ENCODE measurements at places on chromosomes 6 and 20.

- DNase-seq: no peak
Observed at GRCh38 chr6:142932889-142933288, 12.1 kb downstream of the HIVEP2 start.

DNA sequence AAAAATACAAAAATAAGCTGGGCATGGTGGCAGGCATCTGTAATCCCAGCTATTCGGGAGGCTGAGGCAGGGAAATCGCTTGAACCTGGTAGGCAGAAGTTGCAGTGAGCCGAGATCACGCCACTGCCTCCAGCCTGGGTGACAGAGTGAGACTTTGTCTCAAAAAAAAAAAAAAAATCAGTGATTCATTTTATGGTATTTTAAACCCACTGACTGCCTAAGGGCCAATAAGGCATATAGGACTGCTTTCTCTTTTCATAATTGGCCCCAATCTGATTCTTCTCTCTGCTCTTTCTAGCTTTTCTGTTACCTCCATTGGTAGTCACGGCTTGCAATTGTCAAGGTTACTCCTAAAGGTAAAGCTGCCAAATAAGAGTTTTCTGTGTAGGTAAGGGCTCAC lies 60.2 kb upstream of the ADGRF1 start:
- DNase-seq: no peak

DNA sequence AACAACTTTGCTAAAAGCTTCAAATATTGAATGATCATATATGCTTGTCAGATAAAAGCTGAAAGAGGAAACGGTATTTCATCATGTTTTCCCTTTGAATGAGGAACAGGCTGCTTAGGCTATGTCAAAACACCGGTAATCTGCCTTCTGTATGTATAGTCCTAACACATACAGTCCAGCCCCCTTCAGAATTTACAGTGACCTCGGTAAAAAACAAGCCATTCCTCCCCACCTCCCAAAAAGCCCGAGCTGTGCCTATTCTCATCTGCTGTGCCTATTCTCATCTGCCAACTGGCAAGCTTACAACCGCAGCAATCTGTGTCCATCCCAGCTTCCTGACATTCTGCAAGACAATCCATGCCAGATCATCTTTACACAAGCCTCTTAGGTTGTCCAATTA lies 26.8 kb upstream of the UBE2J1 start:
- no peak for DNase-seq

GRCh38 chr6:82588859-82589412 lies 225.3 kb downstream of the TPBG start:
- DNase-seq: no peak

- no peak for DNase-seq
Observed at GRCh38 chr6:41515995-41516394, 30.2 kb upstream of the FOXP4 start.

DNA sequence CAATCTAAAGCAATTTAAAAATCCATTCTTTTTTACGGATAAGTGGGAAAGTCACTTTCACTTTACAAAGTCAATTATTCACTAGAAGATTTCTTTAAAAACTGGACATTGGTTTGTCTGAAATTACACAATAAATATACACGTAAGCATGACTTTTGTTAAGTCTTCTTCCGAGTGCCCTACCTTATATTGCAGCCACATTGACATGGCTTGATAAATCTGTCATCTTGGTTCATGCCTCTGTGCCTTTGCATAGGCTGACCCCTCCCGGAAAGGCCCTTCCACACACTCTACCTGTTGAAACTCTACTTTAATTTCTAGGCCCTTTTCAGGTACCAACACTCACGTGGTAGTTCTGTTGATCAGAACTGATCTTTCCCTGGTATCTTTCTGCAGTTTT lies 104.1 kb downstream of the SH3BGRL2 start:
- DNase-seq: no peak

- DNase-seq: no peak
Observed at GRCh38 chr20:36768768-36769430, 4.7 kb downstream of the DSN1 start.

DNA sequence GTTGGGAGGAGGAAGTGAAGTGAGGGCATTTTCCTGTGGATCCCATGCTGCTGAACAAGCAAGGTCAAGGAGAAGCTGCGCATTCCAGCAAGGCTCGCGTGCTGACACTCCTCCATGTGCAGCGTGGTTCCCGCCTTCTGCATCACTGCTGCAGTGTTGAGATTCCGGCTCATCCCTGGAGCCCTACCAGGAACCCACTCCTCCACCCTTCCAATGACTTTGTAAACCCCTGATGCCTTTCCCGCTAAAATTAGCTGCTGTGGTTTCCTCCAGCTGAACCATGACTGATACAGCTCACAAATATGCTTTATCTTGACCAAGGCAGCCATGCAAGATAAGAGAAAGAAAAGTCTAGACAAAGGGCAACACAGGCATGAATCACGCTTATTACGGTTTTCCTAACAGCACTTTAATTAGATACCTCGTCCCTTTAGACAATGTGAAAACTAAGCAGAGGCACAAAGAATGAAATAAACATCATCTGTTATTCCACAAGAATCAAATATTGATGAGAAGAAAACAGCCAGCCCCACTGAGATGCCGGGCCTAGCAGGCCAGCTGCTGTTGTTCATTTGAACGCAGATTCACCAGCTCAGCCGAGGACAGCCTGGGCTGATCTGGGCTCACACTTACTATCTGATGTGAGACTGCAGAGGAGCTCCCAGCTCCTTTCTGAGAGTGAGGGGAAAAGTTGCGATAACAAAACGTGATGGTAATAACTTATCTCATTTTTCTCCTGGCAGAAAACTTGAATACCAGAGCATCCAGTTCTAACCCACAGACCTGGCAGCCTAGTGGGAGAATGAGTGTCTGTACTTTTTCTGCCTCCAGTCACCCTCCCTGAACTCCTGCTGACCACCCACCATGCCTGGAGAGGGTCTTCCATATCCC lies 14.2 kb upstream of the BNIP5 start:
- DNase-seq: no peak

GRCh38 chr6:100509101-100509500 lies 44.4 kb upstream of the SIM1 start:
- DNase-seq: no peak

DNA sequence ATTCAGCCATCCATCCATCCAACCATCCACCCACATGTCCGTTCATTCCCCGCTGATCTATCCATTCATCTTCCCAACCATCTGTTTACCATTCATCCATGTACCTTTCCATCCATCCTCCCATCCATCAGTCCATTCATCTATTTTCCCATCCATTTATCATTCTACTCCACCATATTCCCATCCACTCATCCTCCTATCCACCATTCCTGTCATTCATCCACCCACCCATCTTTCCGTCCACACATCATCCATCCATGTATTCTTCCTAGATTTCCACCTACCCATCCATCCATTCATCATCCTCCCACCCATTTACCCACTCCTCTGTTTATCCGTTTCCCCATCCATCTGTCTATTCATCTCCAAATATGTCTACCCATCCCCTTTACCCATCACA lies 6.8 kb downstream of the BPIFB6 start:
- no peak for DNase-seq

DNA sequence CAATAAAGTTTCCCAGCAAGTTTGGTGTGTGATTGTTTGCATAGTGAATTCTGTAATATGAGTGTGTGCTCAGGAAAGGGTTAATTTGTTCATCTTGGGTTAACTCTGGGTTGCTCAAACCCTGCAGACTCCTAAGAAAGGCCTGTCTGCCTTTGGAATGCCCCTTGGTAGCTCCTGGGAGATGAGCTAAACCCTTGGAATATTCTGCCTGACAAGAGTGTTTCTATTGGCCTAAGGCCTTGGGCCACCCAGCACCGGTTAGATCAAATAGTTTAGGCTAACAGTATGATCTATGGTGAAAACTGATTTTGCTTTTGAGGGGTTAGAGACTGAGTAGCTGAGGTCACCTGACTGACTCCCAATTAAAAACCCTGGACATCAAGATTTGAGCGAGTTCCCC lies 248.3 kb downstream of the GRM1 start:
- DNase-seq: no peak

DNA sequence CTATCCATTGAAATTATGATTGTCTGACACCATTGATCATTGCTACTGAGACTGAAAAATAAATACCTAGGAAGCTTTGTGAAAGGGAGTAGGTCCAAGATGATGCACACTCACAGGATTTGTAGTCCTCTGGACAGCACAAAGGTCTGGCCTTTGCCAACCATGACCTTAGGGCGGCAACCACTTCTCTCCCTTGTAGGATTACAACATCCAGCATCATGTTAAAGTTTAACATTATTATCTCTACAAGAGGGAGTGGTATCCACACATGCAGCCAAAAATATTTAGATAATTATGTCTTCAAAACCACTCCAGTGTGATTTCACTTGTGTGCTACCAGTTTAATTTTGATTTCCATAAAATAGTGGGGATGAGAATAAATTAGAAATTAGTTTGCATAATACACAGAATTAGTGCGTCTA lies 51.1 kb upstream of the NHSL1 start:
- DNase-seq: no peak

Data from stimulated activated CD4-positive, alpha-beta T cell treated with anti-CD3 and anti-CD28 coated beads, Interleukin-1b, Interleukin-23, amount 100 ng/mL, for 24 hours (primary cell).